ENCODE measurements at places on chromosomes 4 and X. TPM values are rescaled to one million over a fixed set of nuclear protein-coding genes. Genes with fewer than 3 reads are reported as not detected.

UCP1 gene
- total RNA-seq = not detected

TCEANC gene
- total RNA-seq = 3.5 TPM

- peaks cover 7% of the 10 kb centered on the region for H3K27me3 ChIP-seq
- ATAC-seq = no peak
- H3K4me1 ChIP-seq = no peaks in the 10 kb centered on the region
- no peaks in the 10 kb centered on the region for H3K36me3 ChIP-seq
Observed at GRCh38 chr4:17038510-17039176, 140.2 kb upstream of the LDB2 start.

DNA sequence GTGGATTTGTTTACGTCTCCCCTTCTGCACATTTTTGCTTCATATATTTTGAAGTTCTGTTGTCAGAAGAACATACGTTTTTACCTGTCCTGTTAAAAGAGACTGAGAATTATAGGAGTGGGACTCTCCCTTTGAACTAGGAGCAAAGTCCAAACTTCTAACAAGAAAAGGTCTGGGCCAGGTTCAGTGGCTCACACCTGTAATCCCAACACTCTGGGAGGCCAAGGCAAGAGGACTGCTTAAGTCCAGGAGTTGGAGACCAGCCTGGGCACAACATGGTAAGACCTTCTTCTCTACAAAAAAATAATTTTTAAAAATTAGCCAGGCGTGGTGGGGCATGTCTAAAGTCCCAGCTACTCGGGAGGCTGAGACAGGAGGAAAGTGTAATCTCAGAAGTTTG, 15.8 kb downstream of the LIN54 start:
- H3K27me3 ChIP-seq = no peaks in the 10 kb centered on the region
- H3K4me3 ChIP-seq = no peak overlapping the region
- H3K36me3 ChIP-seq = peaks cover 12% of the 10 kb centered on the region
- no peak overlapping the region for H3K27ac ChIP-seq
- no peak for ATAC-seq
- peaks cover 9% of the 10 kb centered on the region for H3K4me1 ChIP-seq

- no peak for ATAC-seq
- no peaks in the 10 kb centered on the region for H3K36me3 ChIP-seq
- no peak overlapping the region for H3K4me3 ChIP-seq
- H3K27ac ChIP-seq = no peak overlapping the region
- no peaks in the 10 kb centered on the region for H3K4me1 ChIP-seq
- H3K27me3 ChIP-seq = no peaks in the 10 kb centered on the region
Observed at GRCh38 chr4:132059227-132059626, 1089.9 kb upstream of the PCDH10 start.

Data from activated T-helper 17 cell treated with anti-CD3 and anti-CD28 coated beads, Interleukin-2, amount 50 U/mL, for 72 hours (primary cell).